ENCODE measurements at places on chromosomes 12 and 14.

DNA sequence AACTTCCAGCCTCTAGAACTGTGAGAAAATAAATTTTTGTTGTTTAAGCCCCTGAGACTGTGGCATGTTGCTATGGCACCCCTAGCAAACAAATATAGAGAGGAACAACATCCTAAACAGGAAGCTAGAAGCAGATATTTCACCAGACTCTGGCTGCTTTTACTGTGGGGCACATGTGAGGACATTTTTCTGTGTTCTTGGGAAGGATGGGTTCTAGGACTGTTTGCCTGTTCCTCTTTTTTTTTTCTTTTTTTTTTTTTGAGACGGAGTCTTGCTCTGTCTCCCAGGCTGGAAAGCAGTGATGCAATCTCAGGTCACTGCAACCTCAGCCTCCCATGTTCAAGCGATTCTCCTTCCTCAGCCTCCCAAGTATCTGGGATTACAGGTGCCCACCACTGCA is 4.2 kb upstream of the HRK start:
- DNase-seq: no peak

DNA sequence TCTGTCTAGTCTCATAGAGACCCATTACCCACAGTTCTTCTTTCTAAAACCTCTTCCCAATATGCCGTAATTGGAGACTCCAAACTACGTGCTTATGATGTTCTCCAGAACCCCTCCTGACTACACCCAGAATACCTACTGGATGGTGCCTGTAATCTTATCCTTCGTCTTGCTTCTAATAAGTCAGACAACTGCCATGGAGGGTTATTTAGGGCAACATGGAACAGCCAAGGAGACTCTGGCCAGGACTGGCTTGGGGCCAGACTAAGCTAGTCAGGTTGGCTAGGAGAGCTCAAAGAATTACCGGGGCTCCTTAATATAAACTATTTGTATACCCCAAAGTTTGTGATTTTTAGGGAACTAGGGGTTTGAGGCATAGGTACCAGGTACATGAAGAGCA is 6.8 kb downstream of the PFKM start:
- no peak for DNase-seq

DNA sequence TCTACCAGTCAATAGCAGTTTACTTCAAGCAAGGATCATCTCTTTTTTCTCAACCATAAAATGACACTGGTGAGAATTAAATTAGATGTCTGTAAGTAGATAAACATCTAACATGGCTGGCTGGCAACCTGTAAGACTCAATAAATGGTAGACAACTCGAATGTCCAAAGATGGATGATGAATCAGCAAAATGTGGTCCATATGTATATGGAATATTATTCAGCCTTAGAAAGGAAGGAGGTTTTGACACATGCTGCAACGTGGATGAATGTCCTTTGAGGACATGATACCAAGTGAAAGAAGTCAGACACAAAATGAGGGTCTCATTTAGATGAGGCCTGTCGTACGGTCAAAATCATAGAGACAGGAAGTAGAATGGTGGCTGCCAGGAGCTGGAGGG is 46.2 kb downstream of the SPRING1 start:
- no peak for DNase-seq

DNA sequence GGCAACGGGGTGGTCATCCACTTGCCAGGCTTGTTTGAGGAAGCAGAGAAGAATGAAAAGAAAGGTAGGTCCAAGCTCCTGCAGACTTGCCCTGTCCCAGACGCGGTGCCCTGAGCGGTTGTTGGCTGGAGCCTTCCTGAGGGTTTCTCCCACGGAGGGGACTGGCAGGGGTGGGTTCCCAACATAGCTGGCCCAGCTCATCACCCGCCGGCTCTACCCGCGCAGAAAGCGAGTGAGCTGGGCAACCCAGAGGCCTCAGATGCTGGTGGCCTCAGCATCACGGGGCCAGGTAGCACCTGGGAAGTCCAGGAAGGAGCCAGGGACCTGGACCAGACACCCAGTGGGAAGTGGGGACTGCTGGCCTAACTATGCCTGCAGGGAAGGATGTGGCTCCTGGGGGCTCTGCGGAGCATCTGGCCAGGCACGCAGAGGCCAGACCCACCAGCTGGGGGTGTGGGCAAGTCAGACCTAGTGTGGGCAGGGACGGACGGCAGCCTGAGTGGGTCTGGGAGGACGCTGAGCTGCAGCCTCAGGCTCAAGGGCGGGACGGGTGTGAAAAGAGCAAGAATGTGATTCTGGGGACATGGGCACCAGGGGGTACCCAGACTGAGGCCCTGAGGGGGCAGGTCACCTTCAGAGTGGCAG is 14.4 kb upstream of the SIVA1 start:
- no peak for DNase-seq

GRCh38 chr14:105150026-105150367 is 18.6 kb downstream of the JAG2 start:
- no peak for DNase-seq

- no peak for DNase-seq
These were observed 3.1 kb upstream of the IGF1 start for GRCh38 chr12:102483466-102483865.

DNA sequence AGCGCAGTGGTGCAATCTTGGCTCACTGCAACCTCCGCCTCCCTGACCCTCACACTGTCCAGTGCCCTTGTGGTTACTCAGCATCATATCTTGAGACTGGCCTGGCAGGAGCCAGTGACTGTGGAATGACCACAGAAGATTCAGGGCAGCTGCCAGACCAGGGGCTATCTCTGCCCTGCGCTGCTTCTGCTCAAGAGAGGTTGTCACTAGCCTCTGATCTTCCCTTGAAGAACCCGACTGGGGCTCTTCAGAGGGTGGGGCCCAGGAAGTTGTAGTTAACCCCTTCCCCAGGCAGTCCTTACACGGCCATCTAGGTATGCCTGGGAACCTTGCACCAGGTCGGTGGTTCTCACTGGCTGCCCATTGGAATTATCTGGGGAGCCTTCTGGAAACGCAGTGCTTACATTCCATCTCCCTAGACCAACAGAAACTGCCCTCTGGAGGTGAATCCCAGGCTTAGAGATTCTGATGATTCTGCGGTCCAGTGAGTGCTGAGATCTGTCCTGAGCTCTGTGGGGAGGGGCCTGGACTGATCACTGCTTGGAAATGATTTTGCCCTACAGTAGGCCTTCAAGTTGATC is 41.4 kb downstream of the PLEKHG3 start:
- DNase-seq: no peak

DNA sequence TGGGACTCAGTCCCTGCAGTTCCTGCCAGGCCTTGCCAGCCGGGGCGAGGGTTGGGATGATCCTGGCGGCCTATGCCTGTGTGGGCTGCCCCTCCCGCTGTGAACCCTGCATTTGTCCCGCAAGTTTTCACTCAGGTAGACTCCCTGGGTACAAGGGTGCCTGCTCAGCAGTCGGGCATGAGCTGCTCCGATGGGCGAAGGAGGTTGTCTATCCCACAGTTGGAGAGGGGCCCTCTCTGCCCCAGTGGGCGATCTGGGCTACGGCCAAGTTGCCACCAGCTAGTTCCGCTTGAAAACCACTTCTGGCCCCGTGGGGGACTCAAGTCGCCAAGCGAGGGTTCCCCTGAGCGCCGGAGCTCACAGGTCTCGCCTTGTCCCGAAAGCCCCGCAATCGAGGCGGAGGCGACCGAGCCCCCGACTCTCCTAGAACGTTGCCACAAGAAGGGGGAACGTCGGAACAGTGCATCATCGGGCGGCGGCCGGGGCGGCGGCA is 365 bp upstream of the TPI1 start:
- DNase-seq: no peak

GRCh38 chr12:128914908-128915563 is 61.8 kb downstream of the GLT1D1 start:
- no peak for DNase-seq

DNA sequence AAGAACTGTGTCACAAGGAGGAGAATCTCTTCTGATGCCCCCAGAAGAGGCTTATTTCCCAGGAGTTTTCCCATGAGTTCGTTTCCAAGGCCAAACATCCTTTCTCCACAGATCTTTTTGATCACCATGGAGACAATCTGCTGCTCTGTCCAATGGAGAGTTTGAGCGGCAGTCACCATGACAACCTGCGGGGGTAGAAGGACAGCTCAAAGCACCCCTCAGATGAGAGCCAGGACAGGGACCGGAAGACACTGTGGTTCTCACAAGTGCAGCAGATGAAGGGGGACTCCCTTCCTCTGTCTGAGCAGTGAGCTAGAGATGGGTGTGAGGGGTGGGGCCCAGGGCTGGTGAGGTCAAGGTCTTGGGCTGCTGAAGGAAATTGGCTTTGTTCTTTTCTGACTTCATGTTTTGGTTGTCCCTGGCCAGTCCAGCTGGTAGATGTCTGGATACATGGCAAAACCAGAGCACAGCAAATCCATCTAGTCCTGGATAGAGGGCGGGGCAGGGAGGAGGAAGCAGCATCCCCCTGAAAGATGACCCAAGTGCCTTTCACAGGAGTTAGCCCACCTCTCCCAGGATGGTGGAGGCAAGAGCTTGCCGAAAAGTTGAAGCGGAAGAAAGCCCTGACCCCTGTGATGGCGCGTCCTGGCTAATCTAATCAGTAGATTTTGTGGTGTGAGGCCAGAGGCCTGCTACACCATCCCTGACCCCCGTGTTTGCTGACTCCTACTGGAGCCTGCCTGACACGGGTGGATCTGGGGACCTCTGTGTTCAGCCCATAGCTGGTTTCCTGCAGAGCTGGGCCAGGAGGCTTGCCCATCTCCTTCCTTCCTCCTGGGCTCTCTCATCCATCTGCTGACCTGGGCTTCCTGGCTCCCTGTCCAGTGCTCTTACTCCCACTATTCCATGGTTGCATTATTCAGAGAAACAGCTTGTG is 24.4 kb downstream of the DHRS2 start:
- DNase-seq: peak; percentile 5

DNA sequence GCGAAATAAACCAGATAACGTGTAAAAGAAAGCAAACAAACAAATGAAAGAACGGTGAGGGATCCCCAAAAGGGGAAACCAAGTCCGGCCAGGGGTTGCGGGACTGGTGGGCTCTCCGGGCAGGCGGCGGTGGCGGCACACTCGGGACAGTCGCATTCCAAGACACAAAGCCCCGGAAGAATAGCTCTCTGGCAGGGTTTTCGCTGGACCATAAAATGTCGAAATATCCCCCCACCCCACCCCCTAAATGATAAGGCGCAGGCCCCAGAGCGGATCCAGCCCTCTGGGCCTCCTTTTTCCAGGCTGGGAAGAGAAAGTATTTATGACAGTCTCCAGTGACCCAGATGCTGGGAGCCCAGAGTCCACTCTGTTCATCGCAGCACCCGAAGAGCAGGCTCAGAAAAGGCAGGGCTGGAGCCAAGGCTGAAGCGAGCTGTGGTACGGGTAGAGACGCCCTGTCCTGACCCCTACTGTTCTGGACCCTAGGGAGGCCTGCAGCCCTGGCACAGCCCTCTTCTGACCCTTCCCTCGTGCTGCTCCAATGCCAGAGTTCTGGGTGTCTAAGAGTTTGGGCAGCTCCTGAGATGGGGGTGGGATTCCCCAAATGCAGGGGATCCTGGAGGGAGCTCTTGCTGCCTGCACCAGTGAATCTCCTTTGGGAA is 2.1 kb upstream of the HOXC8 start:
- no peak for DNase-seq

- DNase-seq: no peak
These were observed 101.2 kb downstream of the C12orf50 start for GRCh38 chr12:87928031-87928430.

GRCh38 chr12:51185171-51185717 is 12.3 kb upstream of the TFCP2 start:
- DNase-seq: no peak

DNA sequence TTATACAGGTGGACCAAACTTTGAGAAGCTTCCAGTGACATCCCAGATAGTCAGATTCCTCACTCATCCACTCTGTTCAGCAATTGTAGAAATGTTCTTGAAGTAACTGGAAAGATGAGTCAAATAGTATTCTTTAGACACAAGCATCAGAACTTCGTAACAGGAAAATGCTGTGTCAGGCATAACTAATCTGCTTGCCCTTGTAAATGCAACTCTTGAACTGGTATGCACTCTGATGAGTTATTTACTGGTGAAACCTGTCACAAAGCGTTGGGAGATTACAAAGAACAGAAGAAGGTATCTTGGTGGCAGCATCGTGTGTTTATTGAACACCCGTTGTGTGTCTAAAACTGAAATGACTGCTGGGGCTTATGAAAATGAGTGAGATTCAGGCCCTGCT is 10.8 kb upstream of the DUSP6 start:
- no peak for DNase-seq

DNA sequence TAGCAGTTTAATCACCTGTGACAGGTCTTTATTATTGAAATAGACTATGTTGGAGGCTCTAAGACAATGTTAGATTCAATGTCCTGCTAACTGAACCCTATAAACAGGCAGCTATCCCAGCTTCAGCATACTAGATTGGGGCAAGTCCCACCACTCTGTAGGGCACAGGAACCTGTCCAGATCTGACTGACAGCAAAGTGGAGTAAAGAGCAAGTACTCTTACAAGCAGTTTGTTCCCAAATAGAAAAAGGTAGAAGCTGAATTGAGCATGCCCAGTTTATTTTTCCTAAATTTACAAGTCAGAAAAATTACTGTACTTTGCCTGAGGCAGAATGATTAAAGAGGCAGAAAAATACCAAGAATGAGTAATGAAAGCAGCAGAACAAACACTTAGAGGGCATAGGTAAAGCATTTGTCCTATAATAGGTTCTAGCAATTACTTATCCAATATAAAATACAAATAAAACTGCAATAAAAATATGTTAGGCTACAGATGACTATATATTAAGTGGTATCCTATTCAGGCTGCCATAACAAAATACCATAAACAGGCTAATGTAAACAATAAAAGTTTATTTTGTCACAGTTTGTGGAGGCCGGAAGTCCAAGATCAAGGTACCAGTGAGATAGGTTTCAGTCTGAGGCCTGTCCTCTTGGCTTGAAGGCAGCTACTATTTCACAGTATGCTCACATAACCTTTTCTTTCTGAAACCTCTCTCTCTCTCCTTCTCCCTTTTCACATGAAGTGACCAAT is 868.2 kb downstream of the C12orf50 start:
- DNase-seq: no peak

- no peak for DNase-seq
These were observed 222.6 kb downstream of the MON2 start for GRCh38 chr12:62689042-62689839.

All from stimulated activated CD8-positive, alpha-beta memory T cell treated with anti-CD3 and anti-CD28 coated beads, Interleukin-7, amount 100 ng/mL, for 24 hours (primary cell).